SHP77 treated with DMSO at 0.1 percent for 48 hours (cell line): ENCODE measurements at places on chromosomes 1 and 21.

- DNase-seq, result no peak
These were observed 49.3 kb downstream of the DOP1B start for GRCh38 chr21:36205962-36206361.

- DNase-seq, result no peak
These were observed 33.0 kb upstream of the TARDBP start for GRCh38 chr1:10979483-10979920.

DNA sequence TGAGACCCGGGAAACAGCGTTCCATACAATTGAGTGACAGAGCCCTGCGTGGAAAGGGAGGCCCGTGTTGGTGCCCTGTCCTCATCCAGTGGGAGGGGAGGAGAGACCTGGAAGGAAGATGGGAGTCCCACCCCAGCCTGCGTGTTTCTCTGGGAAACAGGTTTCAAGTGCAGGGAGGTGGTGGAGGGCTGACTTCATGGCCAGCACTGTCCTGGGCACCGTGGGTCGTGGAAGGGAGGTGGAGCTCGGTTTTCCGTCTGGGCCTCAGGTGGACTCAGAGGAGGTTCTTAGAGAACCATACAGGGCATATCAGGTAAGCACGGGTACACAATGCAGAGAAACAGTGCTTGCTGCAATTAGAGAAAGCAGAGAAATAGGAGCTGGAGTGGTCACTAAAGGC, 222.6 kb downstream of the CAMTA1 start:
- no peak for DNase-seq

DNA sequence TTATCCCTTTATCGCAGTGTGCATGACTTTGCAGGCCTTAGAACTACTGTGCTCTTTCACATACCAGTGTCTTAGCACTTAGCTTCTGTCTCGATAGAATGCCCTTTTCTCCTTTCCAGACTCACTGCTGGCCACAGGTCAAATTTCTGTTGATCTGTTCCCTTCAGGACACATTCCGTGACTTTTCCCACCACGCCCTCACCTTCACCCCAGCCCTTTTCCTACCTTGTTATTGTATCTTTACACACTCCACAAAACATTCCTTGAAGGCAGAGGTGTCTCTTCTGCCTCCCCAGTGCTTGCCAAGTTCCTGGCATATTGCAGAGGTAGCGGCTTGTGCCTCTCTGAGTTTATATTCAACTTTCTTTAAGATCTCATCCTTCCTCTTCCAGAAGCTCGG, 3.7 kb upstream of the IGSF9 start:
- DNase-seq, result no peak

DNA sequence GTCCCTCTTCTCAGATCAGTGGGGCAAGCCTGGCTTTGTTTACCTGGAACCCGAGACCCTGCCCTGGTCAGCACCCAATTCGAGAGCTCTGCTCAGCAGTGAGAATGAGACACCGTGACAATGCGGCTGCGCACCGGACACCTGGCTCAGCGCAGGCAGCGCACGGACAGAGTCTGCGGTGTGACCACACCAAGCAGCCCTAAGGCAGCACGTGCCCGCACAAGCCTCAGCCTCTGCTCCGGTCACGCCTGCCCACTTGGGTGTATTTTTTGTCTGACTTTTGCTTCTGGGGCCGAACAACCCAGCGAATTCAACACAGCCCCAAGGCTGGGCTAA, 4.7 kb downstream of the KRTAP10-8 start:
- no peak for DNase-seq

DNA sequence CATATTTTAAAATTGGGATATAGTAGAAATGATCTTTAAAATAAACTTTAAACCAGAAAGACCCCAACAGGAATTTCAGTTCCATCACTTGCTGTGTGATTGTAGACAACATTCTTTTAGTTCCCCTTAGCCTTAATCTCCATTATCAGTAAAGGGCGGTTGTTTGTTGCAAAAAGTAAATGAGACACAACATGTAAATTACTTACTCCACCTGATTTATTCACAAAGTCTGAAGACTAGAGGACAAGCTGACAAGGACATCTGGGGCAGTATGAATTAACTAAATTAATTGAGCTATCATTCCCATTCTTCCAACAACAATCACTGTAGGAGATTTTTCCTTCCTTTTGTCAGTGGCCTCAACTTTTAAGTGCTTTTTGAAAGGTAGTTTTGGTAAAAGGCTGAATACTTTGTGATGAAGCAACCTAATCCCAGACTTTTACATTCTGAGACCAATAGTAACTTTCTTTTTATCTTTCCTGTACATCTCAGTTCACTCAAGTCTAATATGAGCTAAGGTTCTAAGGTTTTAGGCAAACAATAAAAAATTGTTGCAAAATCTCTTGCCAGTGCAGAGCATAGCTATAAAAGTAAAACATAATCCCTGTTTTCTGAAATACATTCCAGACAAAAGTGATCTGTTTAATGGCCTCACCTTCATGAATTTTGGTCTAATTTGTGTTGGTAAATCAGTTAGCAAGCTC, 6.2 kb downstream of the SLC19A2 start:
- no peak for DNase-seq

- DNase-seq, result no peak
These were observed 1.2 kb downstream of the RXFP4 start for GRCh38 chr1:155942578-155943141.

- DNase-seq, result no peak
These were observed 49.5 kb downstream of the TP53BP2 start for GRCh38 chr1:223796210-223796609.

DNA sequence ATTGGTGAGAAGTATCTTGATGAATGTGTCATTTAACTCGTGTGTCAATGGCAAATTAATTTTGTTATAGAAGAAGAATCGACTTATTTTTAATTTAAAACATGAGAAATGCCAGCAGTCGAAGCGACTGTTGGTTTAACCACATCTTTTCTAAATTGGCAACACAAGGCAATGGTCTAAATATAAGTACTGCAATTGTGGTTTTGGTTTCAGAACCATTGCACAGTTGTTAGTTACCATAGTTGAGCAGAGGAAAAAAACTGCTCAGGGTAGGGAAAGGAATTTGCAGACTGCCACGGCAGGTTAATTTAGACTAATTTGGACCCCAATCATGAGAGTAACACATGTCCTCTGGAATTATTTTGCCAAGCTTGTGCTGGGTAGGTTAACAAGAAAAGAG, 185.6 kb upstream of the RUNX1 start:
- DNase-seq, result no peak

GRCh38 chr21:42321231-42321630, 6.0 kb upstream of the TFF3 start:
- DNase-seq, result no peak

DNA sequence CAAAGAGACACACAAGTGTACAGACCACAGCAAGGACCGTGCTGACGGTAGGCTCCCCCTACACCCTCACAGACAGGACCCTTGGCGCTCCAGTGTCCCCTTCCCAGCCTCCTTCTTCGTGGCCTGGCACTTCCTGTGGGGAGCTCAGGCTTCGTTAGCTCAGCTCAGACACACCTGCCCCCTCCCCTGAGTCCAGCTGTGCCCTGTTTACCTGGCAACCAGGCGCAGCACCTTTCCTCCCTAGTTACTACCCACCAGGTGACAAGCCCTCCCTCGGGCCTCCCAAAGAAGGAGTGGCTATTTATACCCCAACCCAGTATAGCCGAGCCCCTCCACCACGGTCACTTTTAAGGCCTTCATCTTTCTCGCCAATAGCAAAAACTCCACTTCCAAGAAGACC, 4.7 kb downstream of the CELF3 start:
- DNase-seq, result no peak

DNA sequence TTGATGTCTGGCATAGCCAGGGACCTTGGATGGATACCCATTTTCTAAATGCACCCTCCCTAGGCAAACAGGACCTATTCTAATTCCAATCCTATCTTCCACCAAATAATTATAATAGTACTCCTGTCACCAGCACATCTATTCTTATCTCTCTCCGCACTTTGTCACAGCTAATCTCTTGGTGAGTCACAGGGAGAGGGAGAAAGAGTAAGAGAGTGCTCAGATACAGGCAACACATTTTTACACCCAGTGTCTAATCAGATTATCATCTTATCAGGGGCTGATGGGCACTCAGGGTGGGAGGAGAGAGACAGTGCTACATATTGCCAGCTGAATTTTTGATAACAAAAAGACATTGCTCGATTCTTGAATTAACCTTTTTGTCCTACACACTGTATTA, 275.0 kb upstream of the BEND5 start:
- no peak for DNase-seq

GRCh38 chr1:21707086-21707840, 38.1 kb upstream of the RAP1GAP start:
- no peak for DNase-seq

GRCh38 chr21:38183961-38184360, 72.8 kb upstream of the KCNJ15 start:
- DNase-seq, result no peak

GRCh38 chr1:169970114-169970513, 76.4 kb upstream of the SCYL3 start:
- DNase-seq, result no peak

DNA sequence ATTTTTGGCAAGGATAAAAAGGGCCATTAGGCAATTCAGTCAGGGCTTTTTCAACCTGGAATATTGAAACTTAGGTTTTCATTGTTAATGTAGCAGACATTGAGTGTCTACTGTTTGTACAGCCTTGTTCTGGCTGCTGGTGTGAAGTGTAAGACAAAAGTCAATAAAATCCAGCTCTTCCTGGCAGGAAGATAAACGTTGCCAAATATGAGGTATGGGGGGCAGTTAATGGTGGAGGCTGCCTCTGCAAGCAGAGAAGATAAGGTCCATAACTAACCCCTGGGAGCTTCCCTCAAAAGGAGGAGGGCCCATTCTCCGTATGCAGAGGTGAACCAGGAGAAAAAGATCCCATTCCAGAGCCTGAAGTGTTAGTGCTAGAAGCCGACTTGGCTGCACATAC, 19.5 kb upstream of the SHE start:
- DNase-seq, result no peak

DNA sequence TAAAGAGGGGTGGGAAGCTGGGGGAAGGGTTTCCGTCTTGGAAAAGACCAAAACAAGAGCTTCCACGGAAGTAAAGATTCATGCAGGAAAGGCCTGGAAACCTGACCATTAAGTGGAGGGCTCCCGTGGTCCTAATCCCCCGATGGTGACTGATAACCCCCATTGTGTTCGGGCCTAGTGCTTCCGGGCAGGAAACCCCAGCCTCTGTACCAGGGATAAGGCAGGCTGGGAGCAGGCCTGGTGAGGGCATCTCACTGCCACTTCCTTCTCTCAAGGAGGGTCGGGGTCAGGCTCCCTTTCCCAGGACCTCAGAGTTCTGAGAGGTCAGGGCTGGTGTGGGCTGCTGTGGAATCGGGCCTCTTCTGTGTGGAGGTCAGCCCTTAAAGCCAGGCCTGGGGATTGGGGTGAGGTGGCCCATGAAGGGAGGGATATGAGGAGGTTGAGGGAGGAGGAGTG, 136.9 kb downstream of the CDC7 start:
- DNase-seq, result no peak

DNA sequence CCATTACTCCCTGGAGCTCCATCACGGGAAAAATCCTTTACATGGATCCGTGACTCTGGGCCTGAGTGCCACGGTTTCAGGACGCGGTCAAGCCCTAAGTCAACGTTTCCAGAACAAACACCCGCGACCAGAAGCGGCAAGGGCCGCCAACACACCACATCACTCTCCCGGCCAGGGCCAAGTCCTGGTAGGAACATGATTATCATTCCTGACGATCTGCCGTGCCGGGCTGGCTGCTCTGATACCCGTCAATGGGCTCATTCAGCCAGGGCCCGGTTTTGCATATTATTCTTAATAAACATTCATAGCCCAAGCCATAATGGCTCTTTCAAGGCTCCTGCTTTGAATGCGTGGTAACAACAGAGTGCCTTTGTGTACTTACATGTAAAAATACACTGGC, 44.6 kb upstream of the SIM2 start:
- DNase-seq, result no peak

GRCh38 chr1:60483509-60483908, 409.9 kb upstream of the C1orf87 start:
- DNase-seq, result no peak

DNA sequence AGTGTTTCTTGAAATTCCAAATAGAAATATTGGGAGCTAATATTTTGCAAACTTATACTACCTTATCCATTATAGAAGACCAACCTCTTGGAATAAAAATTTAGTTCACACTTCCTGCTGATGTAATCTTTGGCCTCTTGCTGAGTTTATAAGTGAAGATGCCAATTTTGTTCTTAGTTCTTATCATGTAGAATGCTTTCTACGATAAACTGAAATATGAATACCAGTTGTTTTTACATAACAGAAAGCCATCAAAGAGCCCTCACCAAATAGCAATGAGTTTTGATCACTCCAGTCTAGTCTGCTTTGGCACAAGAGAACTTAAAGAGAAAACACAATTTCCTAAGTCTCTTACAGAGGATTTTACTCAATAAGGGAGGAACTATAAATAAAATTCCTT, 89.5 kb downstream of the DENND1B start:
- no peak for DNase-seq

DNA sequence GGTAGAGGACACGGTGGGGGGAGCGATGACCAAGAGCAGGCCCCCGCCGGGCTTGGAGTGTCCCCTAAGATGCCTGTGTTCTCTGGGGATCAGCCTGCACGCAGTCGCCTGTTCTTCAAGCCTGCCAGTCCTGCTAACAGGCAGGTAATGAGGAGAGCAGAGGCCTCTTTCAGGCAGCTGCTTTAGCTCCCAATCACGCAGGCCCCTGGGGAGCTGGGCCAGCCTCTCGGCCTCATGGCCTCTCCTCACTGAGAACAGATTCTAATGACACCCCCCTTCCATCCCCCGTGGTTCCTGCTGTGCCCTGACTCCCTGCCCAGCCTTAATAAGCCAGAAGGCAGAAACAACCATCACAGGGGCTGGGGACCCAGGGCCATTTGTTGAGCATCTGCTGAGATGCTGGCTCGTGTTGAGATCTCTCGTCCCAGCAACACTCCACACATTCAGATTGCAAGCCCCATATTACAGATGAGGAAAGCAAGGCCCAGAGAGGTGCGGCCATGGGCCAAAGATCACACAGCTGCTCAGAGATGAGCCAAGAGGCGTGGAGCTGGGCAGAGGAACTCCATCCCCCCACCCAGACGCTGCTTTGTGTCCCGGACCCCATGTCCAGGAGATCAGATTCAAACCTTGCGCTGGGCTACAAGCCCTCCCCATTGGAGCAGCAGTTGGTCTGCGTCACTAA, 71.6 kb upstream of the CASZ1 start:
- no peak for DNase-seq

GRCh38 chr1:16349847-16350406, 2.4 kb downstream of the FBXO42 start:
- DNase-seq, result no peak

DNA sequence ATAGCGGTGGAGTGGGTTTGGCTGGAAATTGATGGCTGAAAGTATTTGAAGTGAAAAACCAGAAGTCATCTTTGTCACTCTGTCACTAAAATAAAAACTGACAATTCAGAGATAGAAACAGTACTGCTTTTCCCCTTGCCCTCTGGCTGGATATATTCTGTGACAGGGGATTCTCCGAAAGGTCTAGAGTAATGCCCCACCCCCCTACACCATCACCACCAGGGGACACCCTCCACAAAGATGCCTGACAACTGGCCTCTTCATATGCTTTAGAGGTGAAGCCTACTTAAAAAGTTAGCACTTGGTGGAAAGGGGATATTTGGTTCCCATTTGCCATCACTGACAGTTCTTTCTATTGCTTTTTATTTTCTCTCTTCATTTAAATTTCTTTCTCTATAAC, 73.5 kb downstream of the SGIP1 start:
- DNase-seq, result no peak
